Stimulated activated CD4-positive, alpha-beta T cell treated with anti-CD3 and anti-CD28 coated beads, Interleukin-1b, Interleukin-23, amount 100 ng/mL, for 4 hours (primary cell): ENCODE measurements at places on chromosomes 1 and 21.

DNA sequence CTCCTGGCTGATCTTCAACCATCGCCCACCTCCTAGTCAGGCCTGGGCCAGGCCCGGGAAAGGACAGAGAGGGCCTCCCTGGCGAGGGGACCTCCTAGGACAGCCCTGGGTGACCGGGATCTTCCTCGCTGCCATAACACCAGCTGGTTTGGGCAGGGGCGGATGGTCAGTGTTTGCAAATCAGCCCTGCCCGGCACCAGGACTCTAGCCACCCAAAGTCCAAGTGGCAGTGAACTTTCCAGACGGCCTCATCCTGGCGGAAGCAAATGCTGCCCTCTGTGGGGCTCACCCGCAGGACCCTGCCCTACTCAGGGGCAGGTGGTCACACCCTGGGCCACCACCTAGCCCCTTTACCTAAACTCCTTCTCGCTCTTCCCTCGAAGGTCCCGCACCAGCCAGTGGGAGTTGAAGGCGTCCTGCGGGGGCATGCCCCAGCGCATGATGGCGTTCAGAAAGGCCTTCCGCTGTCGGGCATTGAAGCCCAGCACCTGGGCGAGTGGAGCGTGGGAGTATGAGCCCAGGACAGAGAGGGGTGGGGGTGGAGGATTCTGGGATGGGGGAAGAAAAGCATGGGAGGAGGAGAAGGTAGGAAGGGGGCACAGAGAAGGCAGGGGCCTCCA, 55.3 kb downstream of the CHD5 start:
- DNase-seq: no peak

DNA sequence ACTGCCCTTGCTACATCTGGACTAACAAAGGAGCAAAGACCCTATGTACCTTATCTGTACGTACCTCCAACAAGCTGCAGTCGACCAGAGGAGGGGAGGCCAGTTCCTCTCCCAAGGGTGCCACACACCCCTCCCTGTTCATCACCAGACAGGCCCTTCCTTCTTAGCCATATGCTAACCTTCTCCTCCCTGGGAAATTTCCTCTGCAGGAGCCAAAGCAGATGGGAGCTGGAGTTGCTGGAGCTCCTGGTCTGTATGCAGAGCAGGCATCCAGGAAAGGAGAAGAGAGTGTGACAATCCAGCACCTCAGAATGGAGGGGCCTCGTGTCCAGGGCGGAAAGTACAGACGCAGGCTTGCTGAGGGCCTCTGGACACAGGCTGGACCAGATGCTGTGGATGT, 48.5 kb downstream of the C8B start:
- no peak for DNase-seq

GRCh38 chr1:59355361-59355760, 58.5 kb downstream of the FGGY start:
- no peak for DNase-seq

DNA sequence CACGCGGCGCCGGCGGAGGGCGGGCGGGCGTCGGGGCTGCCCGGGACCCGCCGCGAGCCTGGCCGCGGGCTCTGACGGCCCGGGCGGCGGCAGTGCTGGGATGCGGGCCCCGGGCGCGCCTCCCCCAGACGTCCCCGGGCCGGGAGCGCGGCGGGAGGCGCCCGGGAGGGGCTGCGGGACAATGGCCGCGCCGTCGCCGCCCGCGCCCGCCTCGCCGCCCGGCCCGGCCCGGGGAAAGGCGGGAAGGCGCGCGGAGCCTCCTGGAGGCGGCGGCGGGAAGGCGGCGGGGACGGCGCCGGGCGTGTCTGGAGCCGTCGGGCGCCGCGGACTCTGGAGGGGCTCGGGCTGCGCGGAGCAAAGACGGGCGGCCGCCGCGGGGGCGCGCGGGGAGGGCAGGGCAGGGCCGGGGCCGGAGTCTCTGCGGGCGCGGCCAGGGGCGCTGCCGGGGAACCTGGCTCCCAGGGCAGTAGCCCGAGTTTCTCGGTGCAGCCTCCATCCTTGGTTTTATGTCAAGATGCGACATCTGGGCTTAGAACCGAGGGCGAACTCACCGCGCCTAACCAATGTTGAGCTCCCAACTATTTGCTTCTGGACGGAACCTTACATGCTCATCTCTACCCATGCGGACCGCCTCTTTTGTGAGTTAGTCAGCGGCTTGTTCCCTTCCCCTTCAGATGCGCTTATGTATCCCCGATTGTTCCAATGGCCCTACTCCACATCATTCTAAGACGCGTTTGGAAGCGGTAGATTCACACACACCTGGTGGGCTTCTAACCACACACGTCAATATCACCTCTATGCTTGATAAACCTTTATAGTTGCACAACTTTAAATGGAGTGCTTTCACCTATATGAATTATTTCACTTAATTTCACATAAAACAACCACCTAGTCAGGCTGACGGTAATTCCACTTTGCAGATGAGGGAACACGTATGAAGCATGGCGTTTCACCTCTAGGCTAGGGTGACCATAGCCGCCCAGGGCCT, 651 bp downstream of the ZBTB8A start:
- DNase-seq: peak; percentile 12

- DNase-seq: no peak
Measured at GRCh38 chr1:153538315-153538821, 2.4 kb downstream of the S100A5 start.

GRCh38 chr1:17204546-17205440, at the start of gene PADI1:
PADI1 (plus strand) TSS chr1:17205128; CDS start chr1:17205218, 90 bp downstream.
- no peak for DNase-seq

DNA sequence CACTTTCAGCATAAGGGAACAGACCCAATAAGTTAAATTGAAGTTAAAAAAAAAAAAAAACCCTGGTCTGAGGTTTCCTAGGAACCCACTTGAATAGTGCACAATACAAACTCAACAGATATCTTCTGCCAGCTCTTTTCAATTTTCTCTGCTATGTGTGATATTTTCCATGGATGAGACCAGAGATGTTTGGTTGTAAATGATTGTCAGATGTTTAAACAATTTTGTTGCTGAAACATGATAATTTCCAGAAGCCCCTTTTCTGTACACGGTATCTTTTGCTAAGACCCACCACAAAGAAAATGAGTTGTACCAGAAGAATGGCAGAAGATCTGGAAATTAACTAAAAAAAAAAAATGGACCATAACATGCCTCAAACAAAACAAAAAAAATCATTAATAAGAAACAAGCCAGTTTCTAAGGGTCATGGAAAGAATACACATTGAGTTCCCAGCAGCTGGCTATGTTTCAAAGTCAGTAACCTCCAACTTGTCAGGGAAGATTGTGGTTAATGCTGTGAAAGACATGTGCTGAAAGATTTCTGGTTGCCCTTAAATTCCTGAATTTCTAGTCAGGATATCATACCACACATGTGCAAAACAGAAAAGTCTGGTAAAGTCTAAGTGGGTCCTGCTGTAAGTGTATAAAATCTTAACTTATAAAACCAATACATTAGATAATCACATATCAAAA, 35.6 kb upstream of the MGST3 start:
- DNase-seq: no peak

- no peak for DNase-seq
Measured at GRCh38 chr1:90719330-90720144, 2.4 kb upstream of the BARHL2 start.

GRCh38 chr1:172637522-172637921, 21.4 kb upstream of the FASLG start:
- no peak for DNase-seq

DNA sequence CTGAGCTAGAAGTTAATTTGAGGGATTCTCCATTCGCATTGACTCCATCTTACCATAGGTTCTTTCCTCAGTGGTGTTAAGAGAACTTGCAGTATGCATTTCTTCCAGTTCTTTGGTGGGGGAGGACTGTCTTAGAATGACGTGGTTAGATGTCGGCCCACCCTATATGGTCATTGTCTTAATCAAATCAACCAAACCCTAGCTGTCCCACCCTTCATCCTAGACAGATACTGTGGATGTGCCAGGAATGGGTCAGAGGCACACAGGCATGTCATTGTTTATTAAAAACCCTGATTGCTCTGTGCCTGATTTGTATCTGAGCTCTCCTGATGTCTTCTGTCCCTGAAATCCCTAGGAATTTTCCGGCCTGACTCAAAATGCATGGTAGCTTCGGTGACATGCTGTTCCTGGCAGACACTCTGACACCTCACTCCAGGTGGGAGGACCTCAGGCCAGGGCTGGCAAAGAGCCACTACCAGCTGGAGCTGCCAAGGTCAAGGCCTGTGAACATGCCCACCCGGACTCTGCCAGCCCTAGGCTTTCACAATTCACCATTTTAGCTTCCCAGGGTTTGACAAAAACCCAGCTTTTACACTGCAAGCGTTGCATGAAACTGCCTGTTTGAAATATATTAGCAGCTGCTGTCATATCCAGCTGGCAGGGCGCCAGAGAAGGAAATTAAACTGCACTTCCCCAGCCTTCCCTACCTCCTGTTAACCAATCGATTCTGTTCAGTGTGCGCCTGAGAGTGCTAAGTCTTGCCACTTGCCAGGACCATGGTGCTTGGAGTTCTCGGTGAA, 134.0 kb downstream of the FAM78B start:
- no peak for DNase-seq

DNA sequence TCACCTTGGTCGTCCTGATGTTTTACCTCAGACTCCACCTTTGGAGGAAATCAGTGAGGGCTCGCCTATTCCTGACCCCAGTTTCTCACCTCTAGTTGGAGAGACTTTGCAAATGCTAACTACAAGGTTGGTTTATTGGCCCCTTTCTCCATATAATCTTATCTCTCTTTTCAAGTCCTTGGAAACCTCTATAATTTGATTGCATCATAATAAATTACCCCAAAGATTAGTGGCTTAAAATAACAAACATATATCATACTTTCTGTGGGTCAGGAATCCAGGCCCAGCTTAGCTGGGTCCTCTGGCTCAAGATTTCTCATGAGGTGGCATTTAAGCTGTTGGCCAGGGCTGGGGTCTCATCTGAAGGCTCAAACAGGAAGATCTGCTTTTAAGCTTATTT, 12.1 kb upstream of the PSMD4 start:
- no peak for DNase-seq

GRCh38 chr1:161166669-161167548, 683 bp downstream of the PPOX start:
- no peak for DNase-seq

- no peak for DNase-seq
Measured at GRCh38 chr1:8955406-8955805, 9.7 kb downstream of the CA6 start.

GRCh38 chr1:30111431-30111830, 612.0 kb downstream of the MATN1 start:
- no peak for DNase-seq

GRCh38 chr1:209552406-209553264, 30.9 kb upstream of the CAMK1G start:
- DNase-seq: no peak

DNA sequence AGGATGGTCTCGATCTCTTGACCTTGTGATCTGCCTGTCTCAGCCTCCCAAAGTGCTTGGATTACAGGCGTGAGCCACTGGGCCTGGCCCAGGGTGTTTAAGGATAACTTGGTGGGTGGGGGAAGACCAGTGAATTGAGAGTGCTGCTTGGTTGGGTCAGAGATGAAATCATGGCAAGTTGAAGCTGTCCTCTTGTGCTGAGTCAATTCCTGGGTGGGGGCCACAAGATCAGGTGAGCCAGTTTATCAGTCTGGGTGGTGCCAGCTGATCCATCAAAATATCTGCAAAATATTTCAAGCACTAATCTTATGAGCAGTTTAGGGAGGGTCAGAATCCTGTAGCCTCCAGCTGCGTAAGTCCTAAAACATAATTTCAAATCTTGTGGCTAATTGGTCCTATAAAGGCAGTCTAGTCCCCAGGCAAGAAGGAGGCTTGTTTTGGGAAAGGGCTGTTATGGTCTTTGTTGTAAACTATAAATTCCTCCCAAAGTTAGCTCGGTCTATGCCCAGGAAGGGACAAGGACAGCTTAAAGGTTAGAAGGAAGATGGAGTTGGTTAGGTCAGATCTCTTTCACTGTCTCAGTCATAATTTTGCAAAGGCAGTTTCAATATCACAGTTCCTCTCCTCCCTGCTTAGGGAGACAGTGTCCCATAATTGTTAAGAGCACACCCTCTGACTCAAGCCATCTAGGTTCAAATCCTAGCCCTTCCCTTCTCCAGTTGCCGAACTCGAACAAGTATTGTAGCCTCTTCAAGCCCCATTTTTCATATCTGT, 66.8 kb upstream of the BACH1 start:
- DNase-seq: no peak

DNA sequence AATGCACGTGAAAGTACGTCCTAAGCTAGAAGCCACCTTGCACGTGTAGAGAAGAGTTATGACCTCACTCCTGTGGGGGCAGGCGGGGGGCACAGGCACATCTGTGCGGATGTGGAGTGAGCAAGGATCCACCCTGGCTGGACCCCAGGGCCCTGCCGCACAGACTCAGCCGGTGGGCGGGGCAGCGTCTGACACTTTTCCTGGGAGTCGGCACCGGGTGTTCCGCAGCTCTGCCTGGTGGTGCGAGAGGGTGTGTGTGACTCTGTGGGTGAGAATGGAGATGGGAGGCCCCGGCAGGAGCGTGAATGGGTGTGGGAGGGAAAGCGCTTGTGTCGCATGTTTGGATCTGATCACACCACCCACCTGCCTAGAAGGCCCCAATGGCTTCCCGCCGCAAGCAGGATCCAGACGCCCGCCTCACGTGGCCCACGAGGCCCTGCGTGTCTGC, 29.5 kb downstream of the RAP1GAP start:
- no peak for DNase-seq

- no peak for DNase-seq
Measured at GRCh38 chr1:82848043-82848442, 1047.3 kb downstream of the ADGRL2 start.

- DNase-seq: no peak
Measured at GRCh38 chr1:212450331-212450881, 17.7 kb downstream of the NENF start.

DNA sequence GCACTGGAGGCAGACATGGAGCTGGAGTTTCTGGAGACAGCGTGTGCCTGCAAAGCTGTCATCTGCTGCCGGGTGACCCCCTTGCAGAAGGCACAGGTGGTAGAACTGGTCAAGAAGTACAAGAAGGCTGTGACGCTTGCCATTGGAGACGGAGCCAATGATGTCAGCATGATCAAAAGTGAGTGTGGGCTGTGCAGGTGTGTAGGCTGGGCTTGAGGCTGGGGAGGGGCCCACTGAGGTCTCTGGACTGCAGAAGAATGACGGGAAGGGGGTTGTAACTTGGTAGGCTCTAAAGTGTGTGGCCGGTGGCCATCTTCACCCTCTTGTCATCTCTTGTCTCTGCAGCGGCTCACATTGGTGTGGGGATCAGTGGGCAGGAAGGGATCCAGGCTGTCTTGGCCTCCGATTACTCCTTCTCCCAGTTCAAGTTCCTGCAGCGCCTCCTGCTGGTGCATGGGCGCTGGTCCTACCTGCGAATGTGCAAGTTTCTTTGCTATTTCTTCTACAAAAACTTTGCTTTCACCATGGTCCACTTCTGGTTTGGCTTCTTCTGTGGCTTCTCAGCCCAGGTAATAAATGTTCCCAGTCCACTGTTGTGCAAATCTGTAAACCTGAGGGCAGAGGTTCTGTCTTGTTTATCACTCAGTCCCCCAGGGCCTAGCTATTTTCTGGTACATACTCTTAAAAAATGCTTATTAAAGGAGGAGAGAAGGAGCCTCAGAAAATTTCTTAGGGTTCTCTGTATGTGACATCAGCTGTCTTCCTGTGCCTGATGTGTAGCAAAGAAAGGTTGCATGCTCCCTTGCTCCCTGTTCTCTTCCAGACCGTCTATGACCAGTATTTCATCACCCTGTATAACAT, 19.9 kb downstream of the ATP8B2 start:
- peak; percentile 60 for DNase-seq
